Stimulated activated CD8-positive, alpha-beta memory T cell treated with anti-CD3 and anti-CD28 coated beads, Interleukin-7, amount 100 ng/mL, for 1 hour (primary cell): ENCODE measurements at places on chromosomes 12 and 14.

GRCh38 chr12:121894633-121895032, 6.0 kb downstream of the PSMD9 start:
- no peak for DNase-seq

- peak; percentile 25 for DNase-seq
These were observed 1.5 kb upstream of the HSP90B1 start for GRCh38 chr12:103928682-103929045.

DNA sequence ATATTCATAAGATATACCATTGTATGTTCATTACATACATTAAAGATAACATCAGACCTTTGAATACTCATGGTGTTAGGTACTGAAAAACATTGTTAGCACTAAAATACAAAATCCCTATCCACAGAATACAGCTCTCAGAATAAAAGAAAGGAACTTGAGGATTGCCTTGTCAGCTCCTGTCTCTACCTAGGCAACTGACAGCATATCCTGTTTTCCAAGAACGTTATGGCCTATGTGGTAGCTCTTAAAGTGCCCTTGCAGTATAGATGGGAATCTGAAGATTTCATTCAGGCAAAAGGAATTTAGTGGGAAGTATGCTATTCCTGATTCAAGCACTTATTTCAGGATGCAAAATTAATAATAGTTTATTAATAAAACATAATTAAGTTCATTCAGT, 1.8 kb upstream of the PPP1R12A start:
- no peak for DNase-seq

- no peak for DNase-seq
These were observed 438 bp upstream of the EGLN3 start for GRCh38 chr14:33951183-33951840.

DNA sequence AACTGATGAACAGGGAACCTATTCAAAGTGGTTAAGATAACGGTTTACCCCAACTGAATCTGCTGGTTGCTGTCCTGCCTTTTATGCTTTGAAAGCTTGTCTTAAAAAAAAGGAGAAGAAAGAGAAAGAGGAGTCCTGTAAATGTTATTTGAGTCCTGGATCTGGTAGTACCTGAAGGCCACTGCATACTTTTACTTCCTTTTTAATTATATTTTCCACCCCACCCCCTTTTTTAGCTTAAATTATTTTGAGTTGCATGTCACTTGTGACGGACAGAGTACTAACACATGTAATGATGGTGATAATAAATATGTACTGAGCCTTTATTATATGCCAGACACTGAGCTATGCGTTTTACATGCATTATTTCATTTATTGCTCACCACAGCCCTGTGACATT, 2.5 kb upstream of the AMIGO2 start:
- DNase-seq: no peak

DNA sequence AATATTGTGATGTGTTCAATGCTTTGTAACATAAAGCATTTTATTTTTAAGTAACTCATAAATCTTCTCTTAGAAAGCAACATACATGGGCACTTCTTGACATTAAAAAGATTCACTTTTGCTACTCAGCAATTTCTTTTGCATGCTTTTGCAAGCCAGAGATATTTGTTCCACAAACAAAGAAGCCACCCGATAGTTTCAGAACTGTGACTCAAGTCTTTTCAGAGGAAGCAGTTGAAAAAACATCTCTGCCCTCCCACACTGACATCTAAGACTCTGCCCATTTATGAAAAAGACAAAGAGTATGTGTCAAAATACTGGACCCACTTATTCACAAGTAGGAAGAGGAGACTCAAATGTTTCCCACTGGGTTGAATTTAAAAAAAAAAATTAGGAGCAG, 7.5 kb downstream of the APPL2 start:
- no peak for DNase-seq

- no peak for DNase-seq
These were observed 45.9 kb downstream of the CHST11 start for GRCh38 chr12:104502638-104503037.

DNA sequence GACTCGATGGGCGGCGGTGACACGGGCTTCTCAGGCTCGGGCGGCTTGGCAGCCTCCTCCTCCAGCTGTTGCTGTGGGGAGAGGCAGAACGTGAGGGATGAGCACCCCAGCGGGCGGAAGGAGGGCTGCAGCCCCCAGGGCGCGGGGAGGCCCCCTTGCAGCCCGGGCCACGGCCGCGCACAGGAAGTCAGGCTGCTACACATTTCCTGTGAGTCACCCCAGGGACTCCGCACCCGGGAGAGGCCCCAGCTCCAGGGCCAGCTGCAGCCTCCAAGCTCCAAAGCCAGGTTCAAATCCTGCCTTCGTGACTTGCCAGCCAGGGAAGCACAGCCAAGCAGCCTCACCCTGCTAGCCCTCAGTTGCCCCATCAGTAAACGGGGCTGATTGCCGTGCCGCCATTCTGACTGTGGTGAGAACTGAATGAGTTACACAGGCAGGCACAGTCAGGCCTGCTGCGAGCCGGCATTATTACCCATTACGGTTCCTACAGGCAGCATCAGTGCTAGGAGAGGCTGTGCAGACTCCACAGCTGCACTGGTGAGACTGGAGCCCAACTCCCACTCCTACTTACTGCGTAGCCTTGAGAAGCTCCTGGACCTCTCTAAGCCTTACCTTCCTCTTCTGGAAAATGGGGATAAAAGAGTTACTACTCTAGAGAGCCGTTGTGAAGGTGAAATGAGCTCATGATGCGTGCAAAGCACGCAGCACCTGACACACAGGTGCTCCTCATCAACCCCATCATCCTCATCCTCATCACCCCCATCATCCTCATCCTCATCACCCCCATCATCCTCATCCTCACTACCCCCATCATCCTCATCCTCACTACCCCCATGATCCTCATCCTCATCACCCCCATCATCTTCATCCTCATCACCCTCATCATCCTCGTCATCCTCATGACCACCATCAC, 100.9 kb downstream of the NCOR2 start:
- peak; percentile 81 for DNase-seq

DNA sequence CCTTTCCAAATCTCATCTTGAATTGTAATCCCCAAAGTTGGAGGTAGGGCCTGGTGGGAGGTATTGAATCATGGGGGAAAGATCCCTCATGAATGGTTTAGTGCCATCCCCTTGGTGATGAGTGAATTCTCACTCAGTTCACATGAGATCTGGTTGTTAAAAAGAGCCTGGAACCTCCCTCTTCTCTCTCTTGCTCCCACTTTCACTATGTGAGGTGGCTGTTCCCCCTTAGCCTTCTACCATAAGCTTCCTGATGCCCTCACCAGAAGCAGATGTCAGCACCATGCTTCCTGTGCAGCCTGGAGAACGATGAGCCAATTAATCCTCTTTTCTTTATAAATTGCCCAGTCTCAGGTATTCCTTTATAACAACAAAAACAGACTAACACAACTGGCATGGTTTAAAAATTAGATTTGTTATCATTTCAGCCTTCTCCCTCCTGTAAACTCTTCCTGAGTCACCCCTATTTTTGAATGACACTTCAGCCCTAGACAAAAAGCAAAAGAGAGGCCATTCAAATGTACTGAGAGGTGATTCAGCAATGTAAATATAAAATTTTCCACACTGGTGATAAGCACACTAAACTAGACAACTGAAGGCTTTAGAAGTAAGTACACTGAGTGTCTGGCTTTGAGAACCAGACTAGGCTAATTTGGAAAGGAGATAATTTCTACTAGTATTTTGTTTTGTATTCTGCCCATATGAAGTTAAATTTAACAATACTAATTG, 212.1 kb upstream of the ABCD2 start:
- DNase-seq: no peak

DNA sequence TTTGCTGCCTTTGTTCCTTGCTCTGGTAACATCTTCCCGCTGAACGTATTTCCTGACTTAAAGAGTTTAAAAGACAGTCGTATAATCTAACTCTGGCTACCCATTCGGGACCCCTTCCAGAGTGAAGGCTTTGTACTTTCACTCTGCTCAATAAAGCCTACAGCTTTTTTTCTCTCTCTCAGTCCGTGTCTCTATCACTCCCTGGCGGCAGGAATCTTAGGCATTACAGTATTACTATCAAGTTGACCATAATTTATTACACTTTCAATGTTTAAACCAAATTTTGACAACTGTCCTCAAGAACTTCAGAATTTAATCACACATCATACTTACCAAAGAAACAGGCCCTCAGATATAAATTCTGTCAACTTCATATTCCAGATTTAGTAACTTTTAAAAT, 967.9 kb downstream of the FSCB start:
- DNase-seq: no peak
